ENCODE measurements at places on chromosomes 2 and 18.
A peak's percentile ranks its signal among the peaks of the same experiment; 100 is the strongest.

- no peak for DNase-seq
Observed at GRCh38 chr2:184030989-184031388, 567.3 kb upstream of the ZNF804A start.

DNA sequence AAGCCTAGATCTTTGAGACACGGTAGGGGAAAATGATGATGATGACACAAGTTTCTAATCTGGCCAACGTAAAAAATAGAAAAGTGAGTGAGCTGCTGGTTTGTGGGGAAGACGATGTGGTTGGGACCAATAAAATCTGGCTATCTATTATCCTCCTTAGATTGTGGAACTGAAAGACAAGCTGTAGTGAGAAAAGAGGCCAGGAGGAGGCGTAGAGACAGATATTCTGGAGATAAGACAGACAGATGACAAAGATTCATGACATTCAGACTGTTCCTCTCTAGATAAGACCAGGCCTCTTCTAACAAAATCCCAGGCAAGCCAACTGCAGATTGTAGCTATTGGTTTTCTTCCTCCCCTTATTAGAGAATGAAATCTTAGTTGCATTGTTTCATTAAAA is 376.3 kb upstream of the UBE2E3 start:
- DNase-seq, result no peak

DNA sequence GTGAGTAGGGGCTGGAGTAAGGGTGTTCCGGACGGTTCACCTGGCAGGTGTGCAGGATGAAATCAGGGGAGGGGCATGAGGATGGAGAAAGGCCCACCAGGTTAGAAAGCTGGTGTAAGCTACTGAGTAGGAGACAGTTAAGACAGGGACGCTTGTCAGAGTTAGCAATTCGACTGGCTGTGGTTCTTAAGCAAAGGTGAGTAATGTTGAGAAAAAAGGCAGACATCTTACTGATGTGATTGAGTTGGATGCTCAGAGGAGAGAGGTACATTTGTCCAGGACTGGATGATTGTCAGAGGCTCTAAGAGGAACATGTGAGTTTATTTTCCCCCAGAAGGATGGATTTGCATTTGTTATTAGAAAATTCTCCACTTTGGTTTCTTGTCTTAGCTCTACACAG is 90.5 kb upstream of the MGAT5 start:
- no peak for DNase-seq

DNA sequence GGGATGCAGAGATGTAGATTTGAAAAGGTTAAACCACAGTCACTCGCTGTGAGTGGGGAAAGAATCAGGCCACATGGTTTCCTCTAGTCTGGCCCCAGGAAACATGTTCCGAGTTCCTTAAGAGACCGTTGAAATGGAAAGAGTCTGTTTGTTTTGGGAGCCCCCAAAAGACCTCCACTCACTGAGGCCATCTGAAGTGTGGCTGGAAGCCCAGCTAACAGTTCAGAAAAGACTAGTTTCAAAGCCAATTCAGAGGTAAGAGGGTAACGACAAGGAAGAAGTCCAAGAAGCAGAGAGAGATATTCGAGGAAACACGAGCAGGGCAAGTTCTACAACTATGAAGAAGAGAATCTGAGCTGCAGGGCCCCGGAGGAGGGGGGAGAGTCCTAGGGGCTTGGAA is 61.0 kb downstream of the APOB start:
- no peak for DNase-seq

DNA sequence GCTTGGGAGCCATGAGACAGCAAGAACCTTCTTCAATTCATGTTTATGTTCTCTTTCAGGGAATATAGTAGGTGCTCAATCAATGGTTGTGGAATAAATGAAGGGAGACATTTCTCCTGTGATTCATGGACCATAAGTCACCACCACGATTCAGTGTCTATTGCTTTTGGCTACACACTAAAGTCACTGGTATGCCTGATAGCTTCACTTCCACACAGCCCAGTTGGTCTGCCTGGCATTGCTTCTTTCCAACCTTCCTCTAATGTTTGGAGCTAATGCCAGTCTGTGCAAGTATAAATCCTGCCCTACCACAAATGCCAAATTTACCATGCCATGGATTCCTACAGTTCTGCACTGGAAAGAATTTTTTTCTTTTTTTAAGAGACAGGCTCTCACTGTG is 1.3 kb upstream of the CXCR1 start:
- no peak for DNase-seq

DNA sequence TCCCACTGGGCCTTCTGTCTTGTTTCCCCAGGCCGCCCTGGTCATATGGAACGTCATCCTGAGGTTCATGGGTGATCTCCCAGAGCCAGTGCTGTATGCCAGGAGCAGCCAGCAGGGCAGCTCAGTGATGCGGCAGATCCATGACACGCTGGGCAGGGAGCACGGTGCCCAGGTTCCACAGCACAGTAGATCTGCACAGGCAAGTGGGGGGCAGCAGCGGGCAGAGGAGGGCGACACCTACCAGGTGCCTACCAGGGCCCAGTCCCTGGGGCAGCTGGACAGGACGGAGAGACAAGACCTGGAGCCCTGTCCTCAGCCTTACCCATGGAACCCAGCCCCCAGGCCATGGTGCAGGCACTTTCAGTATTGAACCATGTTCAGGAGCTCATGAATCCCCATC is 36.1 kb upstream of the GPR17 start:
- peak; percentile 33 for DNase-seq

DNA sequence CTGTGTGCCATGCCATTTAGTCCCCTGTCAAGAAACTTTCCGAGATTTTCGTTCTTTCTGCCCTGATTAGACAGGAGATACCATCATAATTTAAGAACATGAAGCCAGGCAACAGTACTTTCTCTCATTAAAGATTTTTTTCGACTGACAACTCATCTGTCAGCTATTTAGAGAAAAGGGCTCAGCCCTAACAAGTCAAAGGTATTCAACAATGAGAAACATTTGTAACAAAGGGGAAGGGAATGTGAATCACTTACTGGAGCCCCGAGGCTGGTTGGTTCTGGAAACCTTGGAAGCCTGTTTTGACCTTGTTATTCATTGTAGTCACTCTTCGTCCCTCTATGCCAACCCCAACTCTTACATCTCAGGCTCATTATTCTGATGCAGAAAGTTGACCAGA is 199.4 kb downstream of the SPP2 start:
- no peak for DNase-seq

DNA sequence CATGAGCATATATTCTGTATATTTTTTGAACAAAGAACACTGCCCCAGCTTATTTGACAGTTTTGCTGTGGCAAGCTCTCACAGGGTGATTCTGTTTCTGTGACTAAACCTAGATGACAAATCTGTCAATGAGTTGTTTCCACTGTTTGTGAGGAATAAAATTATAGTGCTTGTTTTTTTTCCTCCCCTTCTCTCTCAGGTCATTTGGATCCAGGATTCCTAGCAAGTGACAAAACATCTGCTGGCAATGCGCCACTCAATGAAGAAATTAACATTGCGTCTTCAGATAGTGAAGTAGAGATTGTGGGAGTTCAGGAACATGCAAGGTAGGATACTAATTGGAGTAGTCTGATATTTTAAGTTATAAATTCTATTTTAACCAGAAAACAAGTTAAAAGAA is 149.3 kb downstream of the HAUS1 start:
- DNase-seq, result no peak

- no peak for DNase-seq
Observed at GRCh38 chr2:206955253-206955652, 15.9 kb downstream of the CPO start.

DNA sequence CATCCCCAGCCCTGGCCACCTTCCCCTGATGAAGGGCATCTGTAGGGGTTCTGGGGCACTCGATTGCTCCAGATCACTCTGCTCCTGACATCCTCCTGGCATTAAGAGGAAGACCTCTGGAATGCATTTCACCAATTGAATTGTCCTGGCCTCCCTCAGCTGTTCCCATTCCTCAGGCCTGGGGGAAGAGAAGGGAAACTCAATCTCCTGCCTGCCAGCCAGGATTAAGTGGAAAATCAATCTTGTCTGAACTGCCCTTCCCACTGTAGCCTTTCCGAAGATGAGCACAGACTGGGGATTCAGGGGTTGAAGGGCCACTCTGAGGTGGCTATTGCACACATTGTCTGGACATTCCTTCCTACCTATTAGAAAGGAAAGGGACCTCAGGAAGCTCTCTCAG is 99.8 kb downstream of the ALK start:
- DNase-seq, result no peak

- no peak for DNase-seq
Observed at GRCh38 chr18:44557616-44558151, 123.0 kb upstream of the SETBP1 start.

- no peak for DNase-seq
Observed at GRCh38 chr2:31108561-31109286, 29.5 kb downstream of the GALNT14 start.

- DNase-seq, result no peak
Observed at GRCh38 chr2:134135793-134136192, 118.1 kb upstream of the MGAT5 start.

GRCh38 chr2:3480352-3481010 is 38.9 kb downstream of the ADI1 start:
- DNase-seq, result no peak

DNA sequence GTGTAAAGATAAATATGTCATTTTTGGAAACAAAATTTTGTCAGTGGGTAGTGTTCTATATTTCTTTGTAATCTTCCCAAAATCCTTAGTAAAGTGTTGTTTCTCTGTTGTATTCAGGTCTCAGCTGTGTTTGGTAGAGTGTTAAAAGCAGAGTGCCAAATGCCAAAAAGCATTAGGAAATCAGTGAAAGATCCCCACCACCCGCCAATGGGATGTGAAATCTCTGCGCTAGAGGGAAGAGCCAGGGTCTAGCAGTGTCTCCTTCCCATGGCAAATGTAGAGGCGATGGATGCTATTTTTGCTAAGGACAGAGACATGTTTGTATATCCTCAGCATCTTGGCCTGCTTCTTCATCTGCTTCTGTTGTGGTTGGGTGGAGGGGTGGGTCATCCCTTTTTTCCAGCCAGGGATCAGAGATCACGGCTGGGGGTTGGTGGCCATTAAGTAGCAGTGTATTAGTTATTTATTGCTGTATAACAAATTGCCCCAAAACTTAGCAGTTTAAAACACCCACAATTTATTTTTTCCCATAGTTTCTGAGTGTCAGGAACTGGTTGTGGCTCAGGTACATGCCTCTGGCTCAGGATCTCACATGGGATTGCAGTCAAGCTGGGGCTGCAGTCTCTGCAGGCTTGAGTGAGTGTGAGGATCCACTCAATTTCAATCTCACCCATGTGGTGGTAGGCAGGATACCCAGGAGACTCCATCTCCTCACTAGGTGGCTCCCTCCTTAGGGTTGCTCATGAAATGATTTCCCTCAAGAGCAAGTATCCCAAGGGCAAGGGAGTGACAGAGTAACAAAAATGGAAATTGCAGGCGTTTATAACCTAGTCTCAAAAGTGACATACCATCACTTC is 211.9 kb downstream of the MYCN start:
- DNase-seq, result no peak

DNA sequence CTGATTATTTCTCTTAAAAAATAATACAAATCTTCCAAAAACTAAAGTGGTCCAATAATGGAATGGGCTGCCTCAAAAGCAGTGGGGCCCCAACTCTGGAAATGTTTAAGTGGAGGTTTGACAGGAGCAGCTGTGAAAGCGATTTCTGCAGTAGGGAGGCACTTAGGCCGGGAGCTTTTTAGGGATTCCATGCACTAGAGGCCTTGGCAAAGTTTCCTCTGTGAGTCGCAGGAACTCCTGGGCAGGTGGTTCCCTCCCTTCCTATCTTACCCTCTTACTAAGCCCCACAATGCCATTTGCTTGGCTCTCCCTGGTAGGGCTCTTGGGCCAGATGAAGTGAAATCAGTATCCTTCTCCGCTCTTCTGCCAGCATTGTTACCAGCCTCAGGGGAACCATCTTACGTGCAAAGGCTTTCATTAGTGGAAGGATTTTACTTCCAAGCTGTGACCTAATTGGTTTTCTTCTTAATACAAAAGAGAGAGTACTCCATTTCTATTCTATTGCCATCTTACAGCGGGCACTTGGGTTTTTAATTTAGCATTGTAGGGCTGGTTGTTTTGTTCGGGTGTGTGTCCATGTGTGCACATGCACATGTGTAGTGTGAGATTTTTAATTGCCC is 34.3 kb upstream of the C18orf32 start:
- DNase-seq, result no peak

GRCh38 chr2:173462892-173463840 is 108.5 kb downstream of the CDCA7 start:
- no peak for DNase-seq

DNA sequence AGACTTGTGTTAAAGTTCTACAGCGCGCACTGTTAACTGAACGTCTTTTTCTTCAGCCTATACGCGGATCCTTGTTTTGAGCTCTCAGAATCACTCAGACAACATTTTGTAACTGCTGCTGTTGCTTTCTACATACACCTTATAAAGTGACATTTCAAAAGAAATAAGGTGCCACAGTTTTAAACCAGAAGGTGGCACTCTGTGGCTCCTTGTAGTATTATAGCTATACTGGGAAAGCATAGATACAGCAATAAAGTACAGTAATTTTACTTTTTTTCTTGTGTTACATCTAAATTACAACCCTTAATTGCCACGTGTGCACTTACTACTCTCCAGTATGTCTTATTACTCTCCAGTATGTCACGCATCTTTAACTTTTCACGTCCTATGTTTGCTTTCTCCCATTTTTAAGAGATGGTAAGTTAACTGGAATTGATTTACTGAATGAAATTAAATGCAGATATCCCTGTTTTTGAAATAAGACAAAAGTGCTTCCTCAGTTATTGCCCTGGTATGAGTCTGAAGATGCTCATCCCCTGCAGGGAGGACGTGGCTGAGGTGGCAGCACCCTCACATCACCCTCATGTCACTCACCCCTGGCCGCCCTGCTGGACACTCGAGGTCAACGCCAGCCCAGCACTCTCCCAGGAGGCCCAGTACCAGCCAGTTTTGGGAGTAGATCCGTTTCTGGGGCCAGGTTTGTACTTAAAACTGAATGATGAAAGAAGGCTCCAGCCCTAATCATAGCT is 37.8 kb downstream of the GORASP2 start:
- DNase-seq, result no peak

GRCh38 chr2:84283506-84283905 is 175.6 kb downstream of the SUCLG1 start:
- DNase-seq, result no peak

GRCh38 chr2:142307616-142308115 is 176.8 kb upstream of the LRP1B start:
- no peak for DNase-seq

DNA sequence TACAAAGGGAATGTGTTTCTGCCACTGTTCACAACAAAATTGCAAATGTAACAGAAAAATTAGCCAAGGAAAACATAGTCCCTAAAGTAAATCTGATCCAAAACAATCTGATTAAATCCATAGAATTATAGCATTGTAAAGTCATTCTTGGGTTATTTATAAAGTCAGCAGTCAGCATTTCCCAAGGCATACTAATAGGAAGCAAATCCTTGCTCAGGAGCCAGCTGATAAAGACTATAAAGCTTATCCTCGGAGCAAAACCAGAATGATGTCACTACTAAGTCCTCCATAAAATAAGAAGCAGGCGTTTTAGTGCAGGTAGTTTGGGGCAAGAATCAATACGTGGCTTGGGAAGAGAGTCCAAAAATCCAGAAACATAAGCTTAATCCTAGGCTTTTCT is 67.3 kb upstream of the CSRNP3 start:
- no peak for DNase-seq

Data from RWPE2 (cell line).